ENCODE measurements at places on chromosomes 1 and 21.

- DNase-seq = no peak
Measured at GRCh38 chr1:154925335-154926170, 11.0 kb downstream of the PMVK start.

- DNase-seq = no peak
Measured at GRCh38 chr1:78236716-78237115, 190.9 kb downstream of the GIPC2 start.

- no peak for DNase-seq
Measured at GRCh38 chr21:32452641-32453040, 40.1 kb downstream of the EVA1C start.

DNA sequence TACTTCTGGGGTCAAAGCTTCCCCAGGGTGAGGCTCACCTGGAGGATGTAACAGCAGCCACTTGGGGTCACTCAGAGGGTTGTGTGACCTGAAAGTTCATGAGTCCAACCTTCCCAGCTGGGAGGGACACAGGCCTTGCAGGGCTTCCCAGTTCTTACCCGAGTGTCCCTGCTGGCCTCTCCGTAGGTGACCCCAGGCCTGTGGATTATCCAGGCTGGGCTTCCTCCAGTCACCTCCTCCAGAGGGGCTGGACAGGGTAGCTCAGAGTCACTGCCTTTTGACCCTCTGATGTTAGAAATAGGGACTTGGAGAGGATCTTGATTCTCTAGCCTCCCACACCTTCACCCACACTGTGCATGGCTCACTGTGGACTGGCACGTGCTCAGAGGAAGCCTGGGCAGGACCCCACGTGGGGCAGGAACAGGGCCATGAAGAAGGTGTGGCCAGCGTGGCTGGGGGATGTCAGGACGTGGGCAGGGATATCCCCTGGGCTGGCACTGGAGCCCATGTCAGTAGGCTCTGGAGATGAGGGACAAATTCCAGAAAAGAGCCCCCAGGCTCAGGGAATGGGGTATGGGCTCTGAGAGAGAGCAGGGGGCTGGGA, 131.8 kb downstream of the ACTL8 start:
- no peak for DNase-seq

DNA sequence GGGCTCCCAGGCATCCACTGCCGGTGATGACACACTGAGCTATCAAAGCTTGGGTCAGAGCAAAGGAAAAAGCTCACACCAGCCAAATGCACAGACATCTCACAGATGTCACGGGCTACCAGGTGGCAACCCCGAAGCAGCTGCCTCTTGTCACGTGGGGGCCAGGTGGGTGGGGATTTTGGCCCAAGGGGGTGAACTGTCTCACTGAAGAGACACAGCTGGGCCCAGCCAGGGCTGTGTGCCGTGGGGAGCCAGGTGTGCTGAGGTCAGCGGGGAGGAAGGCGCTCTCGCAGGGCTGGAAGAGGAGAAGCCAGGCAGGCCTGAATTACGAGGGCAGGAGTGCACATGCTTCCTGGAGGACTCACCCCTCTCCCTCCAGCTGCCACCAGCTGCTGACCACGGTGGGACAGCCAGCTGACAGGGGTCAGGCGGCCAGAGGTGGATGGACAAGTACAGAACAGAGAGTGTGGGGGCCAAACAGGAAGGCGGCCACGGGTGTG, 32.4 kb downstream of the KCNN3 start:
- no peak for DNase-seq

- DNase-seq = no peak
Measured at GRCh38 chr1:11519629-11520031, 40.7 kb downstream of the DISP3 start.

DNA sequence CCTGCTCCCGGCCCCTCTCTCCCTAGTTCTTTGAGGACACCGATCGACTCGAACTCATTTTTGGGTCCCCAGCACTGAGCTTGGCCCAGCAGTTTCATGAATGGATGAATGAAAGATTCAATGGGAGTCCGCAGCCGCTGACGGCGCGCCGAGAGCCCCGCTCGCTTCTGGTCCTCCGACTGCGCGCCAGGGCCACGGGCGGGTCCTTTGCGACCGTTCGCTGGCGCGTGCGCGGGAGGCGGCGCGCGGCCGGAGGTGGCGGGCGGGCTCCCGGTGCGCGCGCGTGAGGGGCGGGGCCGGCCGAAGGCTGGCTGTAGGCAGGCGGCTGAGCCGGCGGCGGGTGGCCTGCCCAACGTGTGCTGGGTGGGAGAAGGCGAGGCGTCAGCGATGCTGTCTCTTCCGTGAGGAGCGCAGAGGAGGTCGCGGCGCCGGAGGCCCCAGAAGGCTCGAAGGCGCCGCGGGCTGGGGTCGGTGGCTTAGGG, at the start of gene MAST2:
MAST2 (plus strand) TSS at position 314 of the 482 bp plus-strand sequence. CDS start 284 bp downstream, outside the sequence.
- DNase-seq = peak; percentile 62

DNA sequence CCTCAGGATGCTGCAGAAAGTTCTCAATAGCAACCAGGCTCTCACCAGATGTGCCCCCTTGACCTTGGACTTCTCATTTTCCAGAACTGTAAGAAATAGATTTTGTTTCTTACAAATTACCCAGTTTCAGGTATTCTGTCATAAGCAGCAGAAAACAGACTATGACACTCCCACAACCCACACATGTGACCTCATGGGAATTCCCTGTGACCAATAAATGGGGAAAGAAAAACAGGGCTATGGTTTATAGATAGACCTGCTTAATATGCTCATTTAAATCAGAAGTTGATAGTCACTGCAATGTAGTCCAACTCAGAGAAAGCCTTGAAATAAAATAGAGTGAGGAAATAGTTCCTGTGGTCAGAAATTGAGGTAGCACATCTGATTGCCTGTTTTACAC, 380.9 kb upstream of the PTBP2 start:
- DNase-seq = no peak

- no peak for DNase-seq
Measured at GRCh38 chr1:30416221-30416820, 307.1 kb downstream of the MATN1 start.

DNA sequence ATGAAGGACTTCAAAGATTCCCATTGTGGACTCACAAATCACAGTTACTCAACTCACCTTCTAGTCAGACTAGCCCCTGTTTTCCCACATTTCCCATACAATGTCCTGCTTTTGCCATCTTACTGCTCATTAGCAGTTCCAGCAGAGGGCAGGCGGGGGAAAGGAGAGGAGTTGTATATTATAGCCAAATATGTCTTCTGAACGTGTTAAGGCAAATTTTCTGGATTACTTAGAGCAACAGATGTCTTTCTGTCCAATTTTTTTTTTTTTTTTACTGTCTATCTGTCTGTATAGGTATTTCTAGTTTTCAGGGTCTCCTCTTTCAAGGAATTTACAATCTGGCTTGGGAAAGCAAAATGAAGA, 29.9 kb upstream of the DDAH1 start:
- DNase-seq = no peak

DNA sequence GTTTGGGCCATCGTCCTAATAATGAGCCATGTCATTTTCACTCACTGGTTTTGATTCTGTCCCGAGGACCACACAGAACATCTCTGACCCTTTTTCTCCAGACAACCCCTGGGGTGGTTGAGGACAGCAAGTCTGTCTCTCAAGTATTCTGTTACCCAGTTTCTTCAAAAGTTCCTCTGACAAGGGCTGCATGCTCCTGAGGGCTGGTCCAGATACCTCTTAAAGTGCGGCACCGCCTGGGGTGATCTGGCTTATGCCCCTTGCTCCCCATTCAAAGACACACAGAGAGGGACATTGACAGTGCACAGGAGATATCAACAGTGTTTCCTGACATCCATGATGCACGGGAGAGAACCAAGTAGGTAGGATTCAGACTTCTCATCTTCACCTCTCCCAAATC, 132.9 kb upstream of the EDN2 start:
- DNase-seq = no peak

DNA sequence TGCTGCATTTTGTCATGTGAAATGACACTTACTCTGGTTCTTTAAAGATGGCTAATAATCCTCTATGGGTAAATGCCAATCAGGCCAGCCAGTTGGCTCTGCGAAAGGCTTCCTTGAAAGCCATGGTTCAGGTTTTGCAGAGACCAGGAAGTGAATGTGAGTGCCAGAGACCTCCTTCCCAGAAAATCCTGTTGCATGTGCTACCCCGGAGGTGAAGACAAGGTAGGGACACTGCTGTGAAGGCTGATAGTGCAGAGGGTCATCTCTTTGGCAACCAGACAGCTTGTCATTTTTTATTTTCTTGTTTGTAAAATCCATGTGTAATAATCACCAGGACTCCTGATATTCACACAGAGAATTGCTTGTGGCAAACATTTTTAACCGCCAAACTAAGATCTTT, 18.7 kb downstream of the LRRC8D start:
- no peak for DNase-seq

Data from fibroblast of skin of left quadriceps (primary cell).